ENCODE measurements at places on chromosomes 7 and 10.

GRCh38 chr7:5595545-5596045 is 172.0 kb upstream of the TNRC18 start:
- DNase-seq = peak; percentile 77

DNA sequence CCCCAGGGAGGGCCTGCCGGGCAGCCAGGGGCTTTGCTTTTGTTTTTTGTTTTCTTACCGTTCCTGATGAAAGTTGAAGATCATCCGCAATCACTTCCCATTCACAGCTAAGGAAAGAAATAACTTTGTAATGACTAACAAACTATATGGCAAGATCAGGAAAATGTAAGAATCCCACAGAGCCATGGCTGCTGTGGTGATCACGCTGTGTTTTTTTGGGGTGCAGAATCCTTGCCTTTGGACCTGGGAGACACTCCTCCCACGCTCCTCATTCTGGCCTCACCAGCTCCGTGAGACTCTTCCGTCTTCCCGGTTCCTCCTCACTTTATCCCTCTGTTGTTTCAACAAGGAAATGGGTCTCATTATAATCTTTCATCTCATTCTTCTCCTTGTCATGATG is 443.0 kb upstream of the MGMT start:
- no peak for DNase-seq

- no peak for DNase-seq
Observed at GRCh38 chr7:85341121-85341520, 154.3 kb upstream of the SEMA3D start.

DNA sequence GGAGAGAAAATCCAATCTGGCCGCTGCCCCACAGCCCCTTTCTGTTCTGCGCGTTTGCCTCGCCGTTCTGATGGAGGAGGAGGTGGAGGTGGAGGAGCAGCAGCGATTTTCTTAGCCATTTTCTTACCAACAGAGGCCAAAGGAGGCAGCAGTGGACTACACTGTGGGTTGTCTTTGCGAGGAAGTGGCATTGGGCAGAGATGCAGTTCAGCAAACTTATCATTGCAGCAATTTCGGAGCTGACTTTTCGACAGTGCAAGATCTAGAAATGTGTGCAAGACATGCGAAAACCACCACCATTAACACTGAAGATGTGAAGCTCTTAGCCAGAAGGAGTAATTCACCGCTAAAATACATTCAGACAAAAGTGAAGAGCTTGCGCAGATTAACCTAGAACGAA is 1.9 kb upstream of the ARL4A start:
- peak; percentile 32 for DNase-seq

DNA sequence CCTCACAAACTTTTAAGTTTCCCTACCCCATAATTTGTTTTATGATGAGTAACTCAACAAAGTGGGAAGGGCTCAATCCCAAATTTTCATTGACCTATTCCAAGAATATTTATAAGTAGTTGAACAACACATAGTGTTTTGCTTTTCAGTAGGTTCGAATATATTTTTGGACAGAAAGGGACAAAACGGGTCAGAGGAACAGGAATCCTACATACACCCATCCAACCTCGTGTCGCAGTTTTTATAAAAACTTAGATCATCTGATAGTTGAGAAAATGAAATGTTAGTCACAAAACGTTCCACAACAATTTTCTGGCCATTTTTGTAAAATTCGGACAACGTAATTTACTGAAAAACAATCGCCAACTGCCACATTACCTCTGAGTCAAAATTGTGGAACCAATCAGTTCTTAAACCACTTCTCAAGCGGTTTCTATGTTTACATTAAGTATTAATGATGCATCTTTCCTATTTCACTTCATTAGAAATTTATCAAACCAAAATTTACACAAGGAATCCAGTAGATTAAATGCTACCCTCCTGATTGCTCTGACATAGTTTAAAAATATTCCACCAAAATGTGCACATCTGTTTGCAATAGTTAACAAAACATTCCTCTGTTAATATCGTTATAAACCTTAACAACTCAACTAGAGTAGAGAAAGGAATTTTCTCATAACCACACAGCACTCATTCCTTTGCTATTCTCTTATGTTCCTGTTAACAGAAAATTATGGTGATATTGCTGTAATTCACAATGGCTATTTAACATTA is 6.3 kb downstream of the WNT16 start:
- peak; percentile 75 for DNase-seq

DNA sequence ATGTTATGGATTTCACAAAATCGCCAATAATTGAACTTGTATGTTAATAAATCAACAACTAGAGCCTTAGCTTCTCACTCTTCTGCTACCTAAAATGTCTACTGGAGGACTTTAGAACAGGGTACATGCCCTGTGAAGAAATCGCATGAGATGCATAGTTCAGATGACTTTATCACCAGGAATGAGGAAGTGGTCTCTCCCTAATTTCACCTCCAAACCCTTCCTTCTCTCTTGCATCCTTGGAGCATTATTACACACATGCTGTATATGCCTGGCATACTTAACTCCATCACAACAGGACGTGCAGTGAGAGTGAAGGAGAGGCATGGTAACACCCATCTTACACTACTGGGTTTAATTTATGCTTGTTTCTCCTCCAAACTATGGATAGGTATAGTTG is 27.8 kb downstream of the RHEB start:
- DNase-seq = peak; percentile 94

DNA sequence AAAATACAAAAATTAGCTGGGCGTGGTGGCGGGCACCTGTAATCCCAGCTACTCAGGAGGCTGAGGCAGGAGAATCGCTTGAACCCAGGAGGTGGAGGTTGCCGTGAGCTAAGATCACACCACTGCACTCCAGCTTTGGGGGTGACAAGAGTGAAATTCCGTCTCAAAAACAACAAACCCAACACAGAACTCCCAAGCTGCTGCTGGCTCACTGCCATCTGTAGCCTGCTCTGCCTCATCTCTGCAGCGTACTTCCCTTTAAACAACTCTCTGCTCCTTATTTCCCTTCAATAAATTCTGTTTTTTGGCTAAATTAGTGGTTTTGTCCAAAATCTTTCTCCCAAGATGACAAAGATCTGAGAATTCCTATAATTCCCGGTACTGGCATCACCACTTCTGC is 189.2 kb upstream of the GALNT17 start:
- no peak for DNase-seq

DNA sequence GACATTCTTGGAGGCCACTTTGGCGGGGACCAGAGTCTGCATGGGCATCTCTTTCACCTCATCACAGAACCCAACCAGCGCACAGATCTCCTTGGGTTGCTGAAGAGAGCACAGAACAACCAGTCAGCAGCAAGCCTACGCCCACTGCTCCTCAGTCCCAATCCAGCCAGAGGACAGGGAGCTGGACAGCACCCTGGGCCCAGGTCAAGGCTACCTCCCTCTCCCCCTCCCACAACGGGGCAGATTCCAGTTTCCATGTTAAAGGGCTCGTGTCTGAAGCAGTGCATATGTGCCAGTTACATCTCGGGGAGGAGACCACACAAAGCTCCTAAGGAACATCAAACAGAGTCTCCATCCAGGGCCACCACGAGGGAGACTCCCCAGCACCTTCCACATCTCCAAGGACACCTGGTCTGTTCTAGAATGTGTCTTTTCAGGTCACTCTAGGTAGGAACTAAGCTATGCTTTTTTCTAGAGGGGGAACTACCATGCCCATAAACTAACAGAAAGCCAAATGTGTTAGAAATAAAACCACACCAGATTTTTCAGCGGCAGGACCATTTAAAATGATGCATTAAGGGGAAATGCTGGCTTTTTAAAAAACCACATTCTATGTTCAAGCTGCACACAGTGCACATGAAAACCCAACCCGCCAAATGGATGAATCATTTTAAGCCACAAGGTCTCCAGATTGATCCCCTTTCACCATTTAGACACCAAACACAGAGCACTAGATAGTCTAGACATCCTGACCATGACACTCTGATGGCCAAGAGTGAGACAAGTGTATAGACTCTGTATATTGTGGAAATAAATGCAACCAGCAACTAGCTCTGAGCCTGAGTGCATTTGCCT is 28.9 kb downstream of the PSAP start:
- peak; percentile 77 for DNase-seq

DNA sequence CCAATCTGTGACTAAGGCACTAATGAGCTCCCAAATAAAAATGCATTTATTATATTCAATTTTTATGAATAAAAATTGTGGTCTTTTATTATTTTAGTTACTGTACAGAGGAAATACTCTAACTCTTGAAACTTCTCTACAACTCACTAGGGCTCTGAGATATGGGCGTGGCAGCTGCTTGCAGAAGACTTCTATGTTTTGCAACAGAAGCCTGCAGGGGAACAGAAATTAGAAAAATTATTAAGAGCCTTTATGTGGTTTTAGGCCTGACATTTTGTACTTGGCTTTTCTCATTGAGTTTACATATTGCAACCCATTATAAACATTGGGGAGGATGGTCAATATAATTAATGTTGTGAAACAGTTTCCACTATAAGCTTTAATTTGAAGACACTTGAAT is 581.4 kb downstream of the TNS3 start:
- DNase-seq = no peak

- peak; percentile 27 for DNase-seq
Observed at GRCh38 chr10:44278837-44279324, 106.0 kb downstream of the CXCL12 start.

DNA sequence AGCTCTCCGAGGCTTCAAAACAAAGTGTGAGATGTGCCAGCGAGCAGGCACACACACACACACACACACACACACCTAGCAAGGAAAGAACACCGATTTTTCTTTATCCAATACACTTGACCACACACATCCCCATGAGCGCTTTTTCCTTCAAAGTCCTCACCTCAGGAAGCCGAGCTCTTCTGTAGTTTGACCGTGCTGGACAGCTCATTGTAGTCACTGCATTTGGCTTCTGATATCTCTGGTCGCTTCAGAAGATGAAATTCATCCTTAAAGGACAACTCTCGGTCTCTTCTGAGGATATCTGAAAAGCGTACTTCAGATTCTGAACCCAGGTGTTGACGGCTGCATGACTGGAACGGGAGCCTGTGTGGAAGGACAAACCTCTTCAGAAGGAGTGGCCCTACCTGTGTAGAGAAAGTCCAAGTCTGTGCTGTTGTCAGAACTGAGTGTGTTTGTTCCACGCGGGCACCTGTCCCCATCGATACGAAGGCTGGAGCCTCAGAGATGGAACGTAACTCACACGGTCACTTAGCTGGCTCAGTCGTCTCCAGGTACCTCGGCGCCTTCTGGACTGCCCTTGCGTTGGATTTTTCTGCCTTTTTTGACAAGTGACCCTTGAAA is 28.1 kb upstream of the SHH start:
- DNase-seq = no peak

GRCh38 chr10:25498645-25499044 is 323.8 kb downstream of the GPR158 start:
- DNase-seq = no peak

DNA sequence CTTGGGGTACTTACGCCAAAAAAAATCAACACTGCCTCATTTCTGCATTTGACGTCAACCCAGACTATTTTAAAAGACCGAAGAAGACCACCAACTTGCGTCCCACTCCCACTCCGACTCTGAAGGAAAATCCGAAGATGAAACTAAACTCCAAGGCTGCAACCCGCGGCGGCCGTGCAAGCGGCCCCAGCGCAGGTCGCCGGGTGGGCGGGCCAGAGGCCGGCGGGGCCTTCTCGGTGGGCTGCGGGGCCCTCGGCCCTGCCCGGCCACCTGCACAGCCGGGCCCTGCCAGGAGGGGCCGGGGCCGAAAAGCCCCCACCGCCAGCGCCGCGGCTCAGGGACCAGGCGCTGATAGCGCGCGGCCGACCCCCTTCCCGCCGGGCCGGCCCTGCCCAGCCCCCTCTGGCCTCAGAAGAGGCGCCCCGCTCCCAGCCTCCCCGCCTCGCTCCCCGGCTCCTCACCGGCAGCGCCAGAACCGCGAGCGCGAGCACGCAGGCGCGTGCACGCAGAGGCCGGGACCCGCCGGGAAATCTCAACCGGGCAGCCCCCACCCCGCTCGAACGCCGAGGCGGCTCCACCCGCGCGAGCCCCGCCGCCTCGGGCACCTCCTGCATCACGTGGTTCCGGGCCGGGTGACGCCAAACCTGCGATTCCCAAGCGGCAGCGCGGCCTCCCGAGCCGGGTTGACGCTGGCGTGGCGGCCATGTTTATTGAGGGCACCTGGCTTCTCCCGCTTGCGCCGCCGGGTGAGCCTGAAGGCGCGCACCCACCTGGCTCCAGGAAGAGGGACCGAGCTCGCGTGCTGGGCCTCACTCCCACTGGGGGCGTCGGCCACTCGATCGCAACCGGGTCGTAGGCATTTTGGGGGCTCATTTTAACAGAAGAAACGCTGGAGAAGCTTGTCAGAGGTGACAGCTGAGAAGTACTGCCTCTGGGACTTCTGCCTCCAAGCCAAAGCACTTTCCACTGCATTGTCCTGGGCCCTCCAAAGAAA is at the start of gene C7orf25:
Gene C7orf25, minus strand, starts transcription at position 617 of the 994 bp plus-strand sequence. CDS start 1,170 bp downstream, outside the sequence.
- DNase-seq = peak; percentile 94

- DNase-seq = no peak
Observed at GRCh38 chr7:36117203-36117840, 35.7 kb upstream of the EEPD1 start.

GRCh38 chr10:85832988-85833387 is 533.6 kb downstream of the GRID1 start:
- DNase-seq = no peak

DNA sequence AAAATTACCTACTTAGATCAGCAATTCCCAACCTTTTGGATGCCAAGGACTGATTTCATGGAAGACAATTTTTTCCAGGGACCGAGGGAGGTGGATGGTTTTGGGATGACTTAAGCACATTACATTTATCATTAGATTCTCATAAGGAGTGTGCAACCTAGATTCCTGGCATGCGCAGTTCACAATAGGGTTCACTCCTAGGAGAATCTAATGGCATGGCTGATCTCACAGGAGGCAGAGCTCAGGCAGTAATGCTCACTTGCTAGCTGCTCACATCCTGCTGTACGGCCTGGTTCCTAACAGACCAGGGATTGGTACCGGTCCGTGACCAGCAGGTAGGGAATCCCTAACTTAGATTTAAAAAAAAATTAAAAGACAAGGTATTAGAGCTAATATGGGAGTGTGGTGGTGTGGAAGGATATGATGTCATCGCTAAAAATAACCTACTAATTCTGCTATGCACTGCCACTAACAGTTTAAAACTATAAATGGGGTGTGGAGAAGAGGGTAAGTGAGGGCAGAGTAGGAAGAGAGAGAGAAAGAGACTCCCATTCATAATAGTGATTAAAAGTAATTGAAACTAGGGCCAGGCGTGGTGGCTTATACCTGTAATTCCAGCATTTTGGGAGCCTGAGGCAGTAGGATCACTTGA is 282.7 kb downstream of the BAMBI start:
- no peak for DNase-seq

DNA sequence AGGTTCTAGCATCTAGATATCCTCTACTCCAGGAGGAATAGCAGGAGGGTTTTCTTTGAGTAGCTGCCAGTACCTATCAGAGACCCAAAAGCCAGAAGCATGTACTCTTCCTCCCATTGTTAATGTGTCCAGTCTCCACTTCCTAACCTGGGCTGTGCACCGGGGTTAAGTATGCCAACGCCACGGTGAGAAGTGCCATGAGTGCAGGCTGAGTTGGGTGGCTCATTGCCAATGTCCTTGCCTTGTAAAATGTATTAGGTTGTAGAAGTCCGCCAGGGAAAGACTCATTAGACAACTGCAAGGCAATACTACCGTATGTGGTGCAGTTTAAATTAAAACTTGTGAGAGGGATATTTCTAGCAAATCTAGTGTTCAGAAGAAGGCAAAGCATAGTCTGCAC is 55.0 kb upstream of the PRR15 start:
- no peak for DNase-seq

All from fibroblast of upper back skin (primary cell).